ENCODE measurements at places on chromosomes 11 and 22. TPM values are rescaled to one million over a fixed set of nuclear protein-coding genes. Genes with fewer than 3 reads are reported as not detected.
A peak's percentile ranks its signal among the peaks of the same experiment; 100 is the strongest.

TBX10 gene
- total RNA-seq: not detected

GAB4 gene
- total RNA-seq: 1.5 TPM

GVQW3 gene
- 4.9 TPM for total RNA-seq

FAM111B gene
- total RNA-seq: 27.9 TPM

DNA sequence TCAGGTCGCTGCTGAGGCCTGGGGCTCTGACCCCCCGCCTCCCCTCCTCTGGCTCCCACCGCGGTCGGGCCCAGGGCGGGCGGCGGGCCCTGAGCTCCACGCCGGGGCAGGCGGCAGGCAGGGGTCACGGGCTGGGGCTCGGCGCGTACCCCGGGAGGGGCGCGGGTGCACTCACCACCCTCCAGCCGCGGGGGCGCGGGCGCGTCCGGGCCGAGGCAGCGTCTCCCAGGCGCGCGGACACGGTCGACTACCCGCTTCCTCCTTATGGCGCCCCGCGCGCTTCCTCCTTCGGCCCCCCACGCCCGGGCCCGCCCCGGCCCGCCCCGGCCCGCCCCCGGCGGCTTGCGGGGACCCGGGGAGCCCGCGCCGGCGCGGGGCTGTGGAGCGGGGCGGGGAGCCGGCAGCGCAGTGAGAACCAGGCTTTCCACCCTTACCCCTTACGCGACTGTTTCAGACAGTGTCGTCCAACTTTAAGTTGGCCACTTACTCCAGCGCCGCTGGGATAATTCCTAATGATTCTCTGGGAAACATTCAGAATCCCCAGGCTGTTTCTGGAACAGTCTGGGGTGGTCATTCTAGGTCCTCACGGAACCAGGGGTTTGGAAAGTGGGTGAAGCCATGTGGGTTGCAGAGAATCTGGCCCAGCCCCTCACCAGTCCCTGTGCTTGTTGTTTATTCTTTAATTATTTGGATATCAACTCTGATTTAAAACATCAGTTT, at the start of gene BID:
Gene BID (minus strand): TSS at position 264 of the 720 bp plus-strand sequence. CDS start 24,353 bp downstream, outside the sequence.
- peak; percentile 40 for DNase-seq

GRCh38 chr11:121063728-121064127, 37.3 kb upstream of the TECTA start:
- DNase-seq: peak; percentile 65

- DNase-seq: no peak
These were observed 352.7 kb downstream of the NTM start for GRCh38 chr11:131723088-131723487.

- DNase-seq: no peak
These were observed 5.9 kb upstream of the PEX26 start for GRCh38 chr22:18071968-18072310.

- no peak for DNase-seq
These were observed 53.8 kb upstream of the ME3 start for GRCh38 chr11:86726118-86726753.

GRCh38 chr22:36332623-36333332, 55.0 kb downstream of the MYH9 start:
- DNase-seq: no peak

GRCh38 chr22:49946612-49947295, 13.8 kb upstream of the PIM3 start:
- DNase-seq: no peak

DNA sequence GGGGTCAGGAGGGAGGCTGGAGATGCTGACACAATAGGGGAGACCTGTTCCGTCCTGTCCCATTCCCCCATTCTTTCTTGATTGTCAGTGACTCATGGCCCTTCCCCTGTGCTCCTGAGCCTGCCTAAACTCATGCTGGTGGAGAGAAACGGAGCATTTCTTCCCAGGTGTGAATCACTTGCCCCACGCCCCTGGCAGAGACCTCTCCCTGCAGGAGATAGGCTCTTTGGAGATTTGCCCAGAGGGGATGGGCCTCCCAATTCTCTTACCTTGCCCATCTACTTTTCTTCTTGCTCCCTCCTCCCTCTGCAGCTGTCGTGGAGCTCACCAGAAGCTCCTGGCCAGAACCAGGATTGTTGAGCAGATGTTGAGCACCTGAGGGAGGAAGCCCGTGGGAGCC, 121.9 kb upstream of the OR9Q1 start:
- no peak for DNase-seq

GRCh38 chr11:74932797-74933196, 16.1 kb downstream of the XRRA1 start:
- DNase-seq: no peak

GRCh38 chr11:61827571-61828378, at the start of gene FADS2:
Gene FADS2 (plus strand): TSS chr11:61828300. CDS start chr11:61828391, 91 bp downstream.
- peak; percentile 90 for DNase-seq

- DNase-seq: peak; percentile 54
These were observed 6.3 kb downstream of the RCOR2 start for GRCh38 chr11:63910675-63911074.

DNA sequence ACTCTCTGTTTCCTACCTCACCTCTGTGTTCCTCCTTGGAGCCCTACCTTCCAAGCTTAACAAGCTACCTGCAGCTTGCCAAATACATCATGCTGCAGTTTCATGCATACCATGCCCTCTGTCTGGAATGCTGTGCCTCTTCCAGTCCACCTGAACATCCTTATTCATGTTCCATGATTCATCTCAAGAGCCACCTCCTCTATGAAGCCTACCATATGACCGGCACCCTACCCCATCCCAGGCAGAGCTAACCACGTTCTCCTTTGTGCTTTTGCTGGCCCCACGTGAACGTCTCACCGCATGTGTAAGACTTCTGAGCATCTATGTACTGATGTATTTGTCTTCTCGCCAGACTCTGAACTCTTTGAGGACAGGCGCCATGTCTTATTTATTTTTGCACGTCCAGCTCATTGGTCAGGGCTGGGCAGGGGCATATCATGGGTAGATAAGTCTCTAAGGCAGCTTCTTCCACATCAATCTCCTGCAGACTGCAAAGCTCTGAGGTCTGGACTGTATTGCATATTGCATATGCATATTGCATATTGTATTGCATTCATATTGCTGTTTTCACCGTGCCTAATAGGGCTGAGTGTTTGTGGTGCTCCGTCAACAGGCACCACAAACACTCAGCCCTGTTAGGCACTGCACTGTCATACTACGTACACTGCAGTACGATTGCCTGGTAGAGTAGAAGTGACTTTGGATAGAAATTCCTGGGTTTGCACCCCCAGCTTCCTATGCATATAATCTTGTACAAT, 31.0 kb downstream of the TST start:
- no peak for DNase-seq

DNA sequence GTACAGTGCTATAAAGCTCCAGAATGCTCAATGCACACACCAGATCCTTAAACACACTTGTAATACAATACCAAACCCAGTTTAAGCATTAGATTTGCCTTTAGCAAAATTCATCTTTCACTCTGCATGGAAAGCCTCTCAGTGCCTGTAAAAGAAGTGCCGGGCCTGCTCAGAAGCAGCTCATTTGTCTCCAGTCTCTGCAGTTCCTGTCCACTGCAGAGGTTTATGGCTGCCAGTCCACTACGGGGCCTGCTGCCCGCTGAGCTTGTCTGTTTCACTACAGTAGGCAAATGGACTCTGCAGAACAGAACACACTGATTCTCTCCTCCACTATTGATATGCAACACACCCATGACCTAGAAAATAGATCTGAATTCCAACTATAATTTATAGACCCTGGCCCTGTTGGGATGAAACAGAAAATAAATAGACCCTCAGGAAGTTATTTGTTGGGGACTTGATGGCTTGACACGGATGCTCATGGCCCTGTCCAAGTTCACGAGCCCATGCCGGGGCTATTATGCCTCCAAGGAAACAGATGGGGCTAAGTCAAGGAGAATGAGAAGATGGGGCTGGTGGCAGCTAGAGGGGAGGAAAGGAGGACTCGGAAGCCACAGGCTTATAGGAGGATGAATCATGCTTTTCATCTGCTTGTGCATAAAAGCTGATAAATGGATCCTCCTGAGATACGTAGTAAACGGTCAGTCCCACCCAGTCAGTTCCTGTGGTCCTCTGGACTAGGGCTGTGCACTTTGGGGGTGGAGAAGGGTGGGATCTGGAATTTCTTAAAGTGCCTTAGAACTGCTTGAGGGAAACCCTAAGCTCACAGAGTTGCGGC, 416.8 kb upstream of the TENM4 start:
- DNase-seq: no peak

DNA sequence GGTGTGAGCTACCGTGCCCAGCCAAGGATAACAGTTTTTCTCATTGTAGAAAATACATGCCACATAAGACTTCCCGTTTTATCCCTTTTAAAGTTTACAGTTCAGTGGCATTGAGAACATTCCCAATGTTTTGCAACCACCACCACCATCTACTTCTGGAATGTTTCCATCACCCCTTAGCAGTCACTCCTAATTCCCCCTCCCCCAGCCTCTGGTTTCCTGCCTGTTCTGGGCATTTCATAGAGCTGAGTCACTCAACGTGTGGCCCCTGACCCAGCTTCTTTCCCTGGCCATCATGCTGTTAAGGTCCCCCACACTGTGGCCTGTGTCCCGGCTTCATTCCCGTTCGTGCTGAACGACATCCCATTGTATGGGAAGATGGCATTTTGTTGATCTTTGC, 30.7 kb downstream of the FGF4 start:
- DNase-seq: peak; percentile 55

DNA sequence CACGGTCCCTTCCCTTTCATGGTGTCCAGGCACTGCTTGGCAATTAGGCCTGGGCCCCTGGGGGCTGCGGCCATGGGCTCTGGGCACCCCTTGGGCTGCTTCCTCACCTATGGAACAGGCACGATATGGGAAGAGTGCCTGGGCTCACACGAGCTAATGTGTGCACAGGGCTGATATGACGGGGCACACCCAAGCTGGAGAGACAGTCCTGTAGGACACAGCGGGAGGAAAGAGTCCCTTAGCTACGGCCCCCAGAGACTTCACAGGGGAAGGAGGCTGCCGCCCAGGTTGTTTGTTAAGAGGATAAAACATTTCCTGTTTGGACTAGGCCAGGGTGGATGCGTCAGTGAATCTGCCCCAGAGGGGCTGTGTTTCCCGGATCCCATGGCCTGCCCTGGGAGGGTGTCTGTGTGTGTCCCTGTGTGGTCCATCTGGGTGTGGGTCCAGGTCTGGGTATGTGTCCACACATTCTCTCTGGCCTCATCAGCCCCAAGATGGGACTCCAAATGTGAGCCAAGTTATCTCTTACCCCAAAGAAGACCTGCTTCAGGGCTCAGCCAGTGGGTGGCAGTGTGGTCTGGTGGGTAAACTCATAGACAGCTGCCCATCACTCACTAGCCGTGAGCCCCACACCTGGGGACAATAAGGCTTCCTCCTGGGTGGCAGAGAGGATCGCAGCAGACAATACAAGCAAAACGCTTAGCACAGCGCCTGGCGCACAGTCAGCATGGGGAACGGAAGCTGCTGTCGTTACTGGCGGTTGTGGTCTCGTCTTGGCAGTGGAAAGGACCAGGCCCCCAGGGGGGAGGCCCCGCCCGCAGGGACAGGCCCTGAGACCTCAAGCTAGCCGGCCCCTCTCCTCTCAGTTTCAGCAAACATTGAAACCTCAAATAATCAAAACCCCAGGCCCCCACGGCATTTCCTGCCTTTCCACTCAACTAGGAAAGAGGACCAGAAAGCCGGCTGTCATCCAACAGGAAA, 3.2 kb upstream of the EMID1 start:
- DNase-seq: peak; percentile 68

DNA sequence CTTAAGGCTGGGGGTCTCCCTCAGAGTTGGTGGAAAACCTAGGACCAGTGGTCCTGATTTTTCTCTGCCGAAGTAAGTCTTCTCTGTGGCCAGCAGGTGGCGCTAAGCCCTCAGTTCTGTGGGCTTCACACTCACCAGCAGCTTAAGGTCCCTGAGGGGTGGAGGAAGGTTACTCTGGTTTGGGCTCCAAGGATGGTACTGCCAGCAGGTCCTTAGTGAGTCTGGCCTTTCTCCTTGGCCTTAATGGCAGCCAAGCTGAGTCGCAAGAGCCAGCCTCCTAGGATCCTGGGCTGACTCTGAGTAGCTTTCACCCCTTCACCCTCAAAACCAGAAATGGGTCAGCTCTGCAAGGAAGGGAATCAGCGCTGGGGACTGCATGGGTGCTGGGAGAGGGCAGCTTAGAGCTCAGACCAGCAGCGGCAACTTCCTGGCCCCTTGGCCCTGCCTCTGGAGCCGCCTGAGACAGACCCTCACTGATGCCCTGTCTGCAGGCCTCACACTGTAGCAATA, 4.4 kb downstream of the KCNJ11 start:
- DNase-seq: peak; percentile 93

DNA sequence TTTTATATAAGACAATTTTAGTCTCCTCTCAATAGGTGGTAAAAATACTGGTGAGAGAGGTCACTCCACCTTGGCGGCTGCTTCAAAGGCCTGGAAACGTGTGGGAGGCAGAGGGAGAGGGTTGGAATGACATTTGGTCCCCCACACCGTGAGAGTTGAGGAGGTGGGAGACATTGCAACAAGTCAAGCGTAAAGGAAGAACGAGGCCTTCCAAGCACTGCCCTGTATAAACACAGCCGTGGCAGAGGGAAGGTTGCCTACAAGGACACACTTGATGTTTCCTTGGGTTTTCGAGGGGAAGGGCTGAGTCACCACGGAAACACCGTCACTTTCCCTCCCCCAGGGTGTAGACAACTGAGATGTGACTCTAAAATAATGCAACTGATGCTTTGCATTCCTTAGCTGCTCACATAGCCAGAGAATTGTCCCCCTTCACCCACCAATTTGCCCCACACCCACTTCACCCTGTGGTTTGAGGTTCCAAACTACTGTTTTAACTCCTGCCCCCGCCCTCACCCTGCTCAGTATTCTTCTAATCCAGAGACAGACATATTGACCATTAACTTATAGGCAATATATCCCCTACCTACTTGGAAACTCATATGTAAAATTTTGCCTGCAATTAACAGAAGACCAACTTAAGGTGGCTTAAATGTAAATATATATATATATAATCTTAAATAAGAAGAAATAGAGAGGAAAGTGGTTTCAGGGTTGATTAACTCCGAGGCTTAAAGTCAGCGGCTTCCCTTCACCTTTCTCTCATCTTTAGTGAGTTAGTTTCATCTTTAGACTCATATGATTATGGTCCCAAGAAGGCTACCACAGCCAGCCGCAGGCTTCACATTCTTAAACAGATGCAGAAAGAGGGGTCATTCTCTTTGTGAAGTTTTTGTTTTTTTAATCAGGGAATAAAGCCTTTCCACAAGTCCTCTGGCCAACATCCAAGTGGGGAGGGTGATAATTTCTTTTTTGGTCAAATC, 54.1 kb upstream of the BDNF start:
- no peak for DNase-seq

DNA sequence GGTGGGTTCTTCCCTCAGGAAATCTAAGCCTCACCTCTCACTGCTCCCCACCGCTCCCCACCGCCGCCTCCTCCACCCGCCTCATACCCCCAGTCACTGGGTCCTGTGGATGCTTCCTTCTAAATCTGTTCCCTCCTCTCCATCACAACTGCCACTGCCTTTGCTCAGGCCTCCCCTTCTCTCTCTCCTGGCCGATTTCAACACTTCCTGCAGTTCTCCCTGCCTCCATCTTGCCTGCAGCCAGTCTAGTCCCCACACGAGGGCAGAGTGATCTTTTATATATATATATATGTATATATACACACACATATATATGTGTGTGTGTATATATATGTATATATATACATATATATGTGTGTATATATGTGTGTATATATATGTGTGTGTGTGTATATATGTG, 27.8 kb downstream of the CREB3L1 start:
- DNase-seq: no peak

GRCh38 chr11:33775832-33776470, 1.6 kb upstream of the FBXO3 start:
- DNase-seq: no peak
